CD4-positive, alpha-beta T cell (primary cell): ENCODE measurements at places on chromosomes 1 and 21. TPM values are rescaled to one million over a fixed set of nuclear protein-coding genes. Genes with fewer than 3 reads are reported as not detected.

- no peaks in the 10 kb centered on the region for H3K27me3 ChIP-seq
- peaks cover 8% of the 10 kb centered on the region for H3K4me1 ChIP-seq
- no peak overlapping the region for H3K27ac ChIP-seq
- H3K4me3 ChIP-seq, result peak overlapping the region; percentile 66
- DNase-seq, result no peak
These were observed 561 bp downstream of the KIF2C start for GRCh38 chr1:44740179-44740617.

DNA sequence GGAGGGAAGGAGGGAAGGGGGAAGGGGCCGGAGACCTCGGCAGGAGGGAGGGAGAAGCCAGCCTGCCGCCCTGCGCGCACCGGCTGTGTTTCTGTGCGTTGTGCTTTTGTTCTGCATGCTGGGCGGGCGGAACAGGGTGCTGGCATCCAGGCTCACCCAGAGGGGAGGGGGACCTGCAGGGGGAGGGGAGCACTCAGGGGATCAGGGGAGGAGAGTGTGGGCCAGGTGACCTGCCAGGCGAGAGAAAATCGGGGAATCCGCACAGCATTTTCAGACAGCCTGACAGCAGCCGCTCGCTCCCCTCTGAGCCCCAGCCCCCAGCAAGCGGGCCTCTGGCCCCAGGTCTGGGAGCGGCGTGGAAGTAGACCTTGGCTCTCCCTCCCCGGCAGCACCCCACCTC lies 54.7 kb downstream of the RIPK4 start:
- H3K4me1 ChIP-seq, result no peaks in the 10 kb centered on the region
- H3K36me3 ChIP-seq, result no peaks in the 10 kb centered on the region
- DNase-seq, result no peak
- H3K27me3 ChIP-seq, result peaks cover 19% of the 10 kb centered on the region

GRCh38 chr1:181131255-181131941 lies 42.9 kb downstream of the IER5 start:
- H3K4me1 ChIP-seq, result peaks cover 14% of the 10 kb centered on the region
- H3K36me3 ChIP-seq, result no peaks in the 10 kb centered on the region
- no peak overlapping the region for H3K4me3 ChIP-seq
- no peak for DNase-seq

DNA sequence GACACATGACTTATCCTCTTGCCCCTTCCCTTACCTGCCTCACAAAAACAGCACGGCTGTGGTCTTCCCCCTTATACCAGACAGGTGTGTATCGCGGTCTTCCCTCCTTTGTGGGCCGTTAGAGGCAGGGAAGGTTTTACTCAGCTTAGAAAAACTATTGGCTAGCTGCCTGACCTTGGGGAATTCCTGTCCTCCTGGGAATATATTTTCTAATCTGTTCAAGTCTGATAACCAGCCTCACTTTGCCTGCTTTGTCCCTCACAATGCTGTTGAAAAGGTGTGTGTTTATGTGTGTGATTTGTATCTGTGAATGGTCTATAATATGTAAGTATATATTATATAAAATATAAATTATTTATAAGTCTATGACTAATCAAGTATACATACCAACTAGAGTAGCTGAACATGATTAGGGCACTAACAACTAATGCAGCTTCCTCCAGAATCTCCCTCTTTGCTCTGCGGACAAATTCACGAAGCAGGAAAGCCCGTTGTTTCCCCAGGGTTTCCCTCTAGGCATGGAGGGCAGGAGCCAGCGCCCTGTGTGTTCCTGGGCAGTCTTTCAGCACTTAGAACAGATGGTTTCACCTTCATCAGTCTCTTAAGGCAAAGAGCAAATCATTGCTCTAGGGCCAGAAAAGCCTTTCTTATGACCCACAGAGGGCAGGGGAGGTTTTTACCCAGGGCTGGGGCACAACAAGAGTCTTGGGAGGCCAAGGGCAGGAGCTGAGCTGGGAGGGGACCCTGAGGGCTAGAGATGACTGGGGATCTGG lies 25.6 kb downstream of the SLC26A9 start:
- no peaks in the 10 kb centered on the region for H3K27me3 ChIP-seq
- no peak overlapping the region for H3K4me3 ChIP-seq
- H3K4me1 ChIP-seq, result no peaks in the 10 kb centered on the region
- no peak overlapping the region for H3K27ac ChIP-seq

GRCh38 chr1:206550446-206550845 lies 43.1 kb downstream of the RASSF5 start:
- H3K4me1 ChIP-seq, result peaks cover 50% of the 10 kb centered on the region
- H3K4me3 ChIP-seq, result no peak overlapping the region
- no peak overlapping the region for H3K27ac ChIP-seq

CCDC190 gene
- not detected for total RNA-seq

- DNase-seq, result no peak
- H3K27ac ChIP-seq, result no peak overlapping the region
- no peaks in the 10 kb centered on the region for H3K27me3 ChIP-seq
- H3K4me3 ChIP-seq, result no peak overlapping the region
- H3K4me1 ChIP-seq, result no peaks in the 10 kb centered on the region
- H3K36me3 ChIP-seq, result no peaks in the 10 kb centered on the region
These were observed 66.3 kb downstream of the C1orf185 start for GRCh38 chr1:51168266-51168845.

- no peaks in the 10 kb centered on the region for H3K27me3 ChIP-seq
- peak overlapping the region; percentile 92 for H3K27ac ChIP-seq
- no peaks in the 10 kb centered on the region for H3K36me3 ChIP-seq
- peaks cover 72% of the 10 kb centered on the region for H3K4me1 ChIP-seq
These were observed 1.7 kb upstream of the IL6R start for GRCh38 chr1:154403261-154403943.
